Forelimb muscle (tissue), 1 donor: ENCODE measurements at places on chromosomes 3 and 15.

DNA sequence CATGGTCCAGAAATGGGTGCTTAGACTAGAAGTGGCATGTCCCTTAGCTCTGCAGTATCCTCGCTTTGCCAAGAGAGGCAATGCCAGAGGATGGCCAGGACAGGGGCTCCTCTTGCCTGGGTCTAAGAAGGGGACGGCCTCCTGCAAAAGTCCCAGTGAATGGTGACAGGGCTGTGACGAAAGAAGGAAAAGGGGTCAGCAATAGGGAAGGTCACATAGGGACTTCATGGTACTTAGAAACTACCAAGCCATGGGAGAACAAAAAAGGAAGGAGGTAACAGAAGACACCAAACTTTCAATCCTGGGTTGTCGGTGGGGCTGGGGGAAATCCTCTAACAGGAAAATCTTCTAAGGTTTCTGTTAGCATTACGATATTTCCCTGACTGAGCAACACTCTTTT, 36.2 kb upstream of the ATOSA start:
- no peak for DNase-seq

- no peak for DNase-seq
These were observed 28.8 kb downstream of the PSTPIP1 start for GRCh38 chr15:77023576-77024272.

GRCh38 chr3:119647171-119647570, 13.2 kb downstream of the POPDC2 start:
- DNase-seq, result no peak

DNA sequence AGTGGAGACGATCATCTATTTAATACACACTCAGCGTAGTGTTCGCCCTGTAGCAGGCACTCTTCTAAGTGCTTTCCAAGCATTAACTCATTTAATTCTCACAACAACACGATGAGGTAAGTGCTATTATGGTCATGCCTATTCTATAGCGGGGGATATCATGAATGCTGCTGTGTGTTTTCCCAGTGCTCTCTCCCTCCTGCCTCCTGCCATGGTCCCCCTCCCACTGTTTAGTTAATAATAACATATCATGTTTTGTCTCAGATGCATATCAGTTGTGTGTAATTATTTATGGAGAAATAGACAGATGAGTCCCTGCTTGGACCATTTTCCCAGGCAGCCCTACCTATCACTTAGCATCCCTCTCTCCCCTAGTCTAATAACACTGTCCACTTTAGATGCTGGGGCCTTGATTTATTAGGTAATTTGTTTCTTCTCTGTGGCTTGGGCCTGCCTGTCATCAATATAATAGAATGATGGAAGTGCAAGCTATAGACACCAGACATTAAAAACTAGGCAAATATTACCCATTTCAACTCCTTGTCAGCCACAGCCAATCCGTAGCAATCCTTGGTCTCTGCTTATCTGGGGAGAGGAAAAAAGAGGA, 122.9 kb upstream of the TLE3 start:
- no peak for DNase-seq

DNA sequence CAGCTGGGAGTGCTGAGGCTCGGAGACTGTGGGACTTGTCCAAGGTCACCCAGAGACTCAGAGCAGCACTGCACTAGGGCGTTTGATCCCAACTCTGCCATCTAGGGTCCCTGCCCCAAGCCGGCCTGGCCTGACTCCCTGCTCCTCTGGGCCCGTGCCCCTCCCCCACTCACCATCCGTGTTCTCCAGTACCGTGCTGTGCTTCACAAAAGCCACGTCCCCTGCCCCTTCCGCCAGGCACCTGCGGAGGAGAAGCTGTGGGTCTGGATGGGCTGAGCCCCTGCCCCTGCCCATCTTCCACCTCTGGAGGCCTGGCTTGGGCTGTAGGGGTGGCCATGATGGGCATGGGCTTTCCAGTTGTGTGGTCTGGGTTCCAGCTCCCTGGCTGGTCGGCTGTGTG, 8.4 kb downstream of the MELTF start:
- no peak for DNase-seq

DNA sequence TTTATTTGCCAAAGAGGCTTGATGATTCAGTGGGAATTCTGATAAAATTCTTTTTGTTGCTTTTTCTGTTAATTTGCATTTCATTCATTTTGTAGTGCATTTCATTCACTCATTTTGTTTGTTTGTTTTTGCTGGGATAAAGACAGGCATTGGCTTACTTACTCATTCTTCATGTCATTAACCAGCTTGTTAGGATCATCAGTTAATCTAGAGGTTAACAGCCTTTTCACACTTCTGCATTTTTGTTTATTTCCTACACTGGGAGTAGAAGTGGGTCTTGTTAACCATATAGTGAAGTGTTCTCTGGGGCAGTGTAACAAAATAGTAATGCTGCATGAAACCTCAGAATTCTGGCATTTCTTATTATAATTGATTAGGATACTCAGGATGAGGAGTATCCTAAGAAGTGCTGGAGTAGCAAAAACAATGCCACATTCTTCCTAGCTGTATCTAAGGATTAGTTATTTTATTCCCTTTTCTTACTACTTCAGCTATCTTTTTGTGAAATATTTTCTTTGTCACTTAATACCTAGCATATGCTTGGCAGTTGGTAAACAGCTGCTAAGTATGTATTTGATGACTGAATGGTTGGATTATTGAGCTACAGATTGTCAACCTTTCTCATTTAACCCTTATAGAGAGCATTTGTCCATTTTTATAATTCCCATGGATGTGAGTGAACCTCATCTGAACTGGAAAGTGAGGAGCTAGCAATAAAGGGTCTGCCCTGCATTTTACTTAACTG, 135.7 kb upstream of the LRRFIP2 start:
- DNase-seq, result no peak

- DNase-seq, result no peak
These were observed 31.0 kb upstream of the ZCWPW2 start for GRCh38 chr3:28317438-28318022.

DNA sequence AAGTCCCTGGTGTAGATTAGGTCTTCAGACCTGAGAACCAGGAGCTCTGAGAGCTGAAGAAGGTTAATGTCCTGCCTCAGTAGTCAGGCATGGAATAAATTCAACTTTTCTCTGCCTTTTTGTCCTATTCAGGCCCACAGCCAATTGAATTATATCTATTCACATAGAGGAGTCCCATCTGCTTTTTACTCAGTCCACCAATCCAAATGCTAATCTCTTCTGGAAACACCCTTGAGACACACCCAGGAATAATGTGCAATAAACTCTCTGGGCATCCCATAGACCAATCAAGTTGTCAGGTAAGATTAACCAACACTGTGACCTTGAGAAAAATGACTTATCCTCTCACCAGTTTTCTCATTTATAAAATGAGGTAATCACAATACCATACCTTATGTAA, 129.4 kb downstream of the MEX3B start:
- no peak for DNase-seq

DNA sequence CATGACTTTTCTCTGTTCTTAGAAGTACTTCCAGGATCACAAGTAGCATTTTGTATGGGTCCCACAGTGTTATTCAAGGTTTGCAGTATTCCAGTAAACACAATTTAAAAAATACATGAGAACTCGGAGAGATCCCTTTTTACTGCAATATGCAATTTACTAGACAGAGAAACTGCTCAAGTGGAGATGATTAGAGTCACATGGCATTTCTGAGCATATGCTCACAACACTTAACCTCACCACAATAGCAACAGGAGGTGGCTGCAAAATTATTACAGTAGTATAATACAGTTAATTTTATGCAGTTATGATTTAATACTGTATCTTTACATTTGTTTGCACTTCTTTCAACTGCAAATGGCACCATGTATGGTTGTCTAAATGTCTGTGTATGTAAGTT, 87.5 kb downstream of the PIK3CB start:
- DNase-seq, result no peak

GRCh38 chr3:184741798-184742675, 30.2 kb upstream of the MAGEF1 start:
- DNase-seq, result no peak

GRCh38 chr3:50971487-50971924, 296.8 kb downstream of the DOCK3 start:
- no peak for DNase-seq

DNA sequence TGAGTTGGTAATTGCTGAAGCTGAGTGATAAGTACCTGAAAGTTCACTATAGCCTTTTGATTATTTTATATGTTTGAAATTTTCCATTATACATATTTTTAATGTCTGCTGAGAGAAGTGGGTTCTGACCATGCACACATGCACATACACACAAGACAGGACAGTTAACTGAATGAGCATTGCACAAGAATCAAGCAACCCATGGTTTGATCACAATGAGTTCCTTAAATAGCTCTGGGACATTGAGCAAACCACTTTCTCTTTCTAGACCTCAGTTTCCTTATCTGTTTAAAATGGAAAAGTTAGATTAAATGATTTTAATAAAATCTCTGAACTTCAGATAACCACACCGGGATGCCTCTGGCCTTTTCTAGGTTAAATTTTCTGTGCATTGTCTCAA, 26.7 kb downstream of the SNTN start:
- DNase-seq, result no peak

DNA sequence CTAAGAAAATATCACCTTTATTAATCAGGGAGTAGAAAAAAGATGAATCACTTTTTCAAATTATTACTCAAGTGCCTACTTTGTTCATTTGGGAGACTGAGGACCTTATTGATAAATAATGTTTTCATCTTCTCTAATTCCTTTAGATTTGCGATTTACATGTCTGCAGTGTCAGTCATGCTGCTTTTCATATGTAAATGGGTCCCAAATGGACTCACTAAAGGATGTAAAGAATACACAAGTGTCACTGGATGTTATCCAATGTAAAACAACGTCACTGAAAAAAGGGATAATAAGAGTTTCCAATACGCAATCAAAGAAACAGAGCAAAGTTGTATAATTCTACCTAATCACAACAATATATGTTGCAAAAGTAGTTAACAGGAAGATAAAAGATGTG, 84.9 kb downstream of the TFDP2 start:
- DNase-seq, result no peak

- DNase-seq, result no peak
These were observed 158.7 kb upstream of the NANOGP8 start for GRCh38 chr15:35243758-35244157.

DNA sequence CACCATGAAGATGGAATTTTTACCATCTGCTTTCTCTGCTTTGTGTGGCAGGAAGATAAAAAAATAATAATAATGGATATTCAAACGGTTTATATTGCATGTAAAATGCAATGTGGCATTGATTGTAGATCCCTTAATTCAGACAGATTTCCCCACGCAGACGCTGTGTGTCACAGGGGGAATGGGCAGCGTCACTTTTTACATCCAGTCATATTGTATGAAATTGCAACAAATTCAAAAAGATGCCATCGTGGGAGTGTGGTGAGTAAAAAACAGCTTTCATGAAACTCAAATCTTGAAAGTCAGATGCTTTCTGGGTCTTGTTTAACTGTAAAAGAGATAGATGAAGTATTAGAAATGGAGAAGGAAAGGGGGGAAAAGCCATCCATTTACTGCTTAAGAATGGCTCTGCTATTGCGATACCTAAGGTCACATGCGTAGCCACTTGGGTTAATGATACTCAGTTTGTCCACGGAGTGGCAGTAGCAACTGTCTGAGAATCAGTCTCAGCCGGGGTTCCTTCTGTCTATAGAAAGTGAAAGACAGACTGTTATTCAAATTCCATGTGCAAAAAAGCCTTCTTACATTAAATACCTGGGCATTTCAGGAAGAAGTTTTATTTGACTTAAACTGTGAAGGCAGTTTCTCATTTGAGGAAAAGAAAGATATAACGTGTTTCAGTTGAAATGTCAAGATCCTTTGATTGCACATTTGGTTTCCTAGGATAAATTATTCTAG, 28.5 kb downstream of the BTD start:
- DNase-seq, result no peak

DNA sequence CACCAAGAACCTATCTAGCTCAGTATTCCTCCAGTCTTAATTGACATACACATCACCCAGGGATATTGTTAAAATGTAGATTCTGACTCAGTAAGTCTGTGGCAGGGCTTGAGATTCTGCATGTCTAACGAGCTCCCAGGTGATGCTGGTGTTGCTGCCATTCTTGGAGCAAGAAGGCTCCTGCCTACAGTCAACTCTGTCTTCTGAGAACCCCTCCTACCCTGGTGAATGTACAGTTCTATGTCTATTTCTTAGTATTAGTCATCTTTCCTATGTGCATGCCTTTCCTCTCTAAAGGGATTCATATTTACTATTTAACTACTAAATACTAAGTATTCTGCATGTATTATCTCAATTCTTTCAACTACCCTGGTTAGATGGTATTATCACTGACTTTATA, 268.7 kb downstream of the EDEM1 start:
- no peak for DNase-seq

- DNase-seq, result no peak
These were observed 83.8 kb downstream of the MRPL46 start for GRCh38 chr15:88383354-88383753.

DNA sequence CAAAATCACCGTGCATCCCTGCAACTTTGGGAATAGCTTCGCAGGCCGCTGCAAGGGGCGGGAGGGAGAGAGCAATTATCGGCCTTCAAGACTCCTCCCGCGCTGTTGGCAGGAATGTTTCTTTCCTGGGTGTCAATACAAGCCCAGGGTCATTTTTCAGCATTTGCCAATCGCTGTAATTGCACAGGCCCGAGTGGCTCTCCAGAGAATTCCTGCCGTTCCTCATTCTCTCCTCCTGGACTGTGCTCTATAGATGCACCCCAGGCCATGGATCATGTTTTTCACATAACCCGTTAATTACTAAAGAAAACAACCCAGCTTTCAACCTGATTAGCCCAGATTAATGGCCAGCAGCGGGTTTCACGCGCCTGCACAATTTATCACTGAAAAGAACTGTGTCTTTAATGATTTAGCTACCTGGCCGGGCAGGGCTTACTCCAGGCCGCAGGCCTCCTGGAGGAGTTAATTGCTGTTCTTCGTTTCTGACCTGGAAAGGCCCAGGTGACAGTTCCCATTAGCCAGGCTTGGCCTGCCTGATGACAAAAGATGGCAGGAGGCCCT, 144.3 kb downstream of the OPA1 start:
- DNase-seq, result no peak
